ENCODE measurements at places on chromosomes 12 and 14.
A peak's percentile ranks its signal among the peaks of the same experiment; 100 is the strongest.

GRCh38 chr12:53170215-53170614 lies 10.3 kb upstream of the ZNF740 start:
- DNase-seq, result no peak

- DNase-seq, result peak; percentile 34
Observed at GRCh38 chr12:120361506-120362208, 7.3 kb downstream of the MSI1 start.

- DNase-seq, result peak; percentile 73
Observed at GRCh38 chr12:124592050-124592449, 24.6 kb upstream of the NCOR2 start.

- DNase-seq, result peak; percentile 61
Observed at GRCh38 chr12:78963439-78964227, 99.1 kb downstream of the SYT1 start.

- DNase-seq, result peak; percentile 58
Observed at GRCh38 chr14:42929806-42930480, 1323.3 kb downstream of the LRFN5 start.
